ENCODE measurements at places on chromosomes 16 and 17.

- peak; percentile 82 for DNase-seq
Observed at GRCh38 chr17:28643983-28644786, 773 bp downstream of the BLTP2 start.

DNA sequence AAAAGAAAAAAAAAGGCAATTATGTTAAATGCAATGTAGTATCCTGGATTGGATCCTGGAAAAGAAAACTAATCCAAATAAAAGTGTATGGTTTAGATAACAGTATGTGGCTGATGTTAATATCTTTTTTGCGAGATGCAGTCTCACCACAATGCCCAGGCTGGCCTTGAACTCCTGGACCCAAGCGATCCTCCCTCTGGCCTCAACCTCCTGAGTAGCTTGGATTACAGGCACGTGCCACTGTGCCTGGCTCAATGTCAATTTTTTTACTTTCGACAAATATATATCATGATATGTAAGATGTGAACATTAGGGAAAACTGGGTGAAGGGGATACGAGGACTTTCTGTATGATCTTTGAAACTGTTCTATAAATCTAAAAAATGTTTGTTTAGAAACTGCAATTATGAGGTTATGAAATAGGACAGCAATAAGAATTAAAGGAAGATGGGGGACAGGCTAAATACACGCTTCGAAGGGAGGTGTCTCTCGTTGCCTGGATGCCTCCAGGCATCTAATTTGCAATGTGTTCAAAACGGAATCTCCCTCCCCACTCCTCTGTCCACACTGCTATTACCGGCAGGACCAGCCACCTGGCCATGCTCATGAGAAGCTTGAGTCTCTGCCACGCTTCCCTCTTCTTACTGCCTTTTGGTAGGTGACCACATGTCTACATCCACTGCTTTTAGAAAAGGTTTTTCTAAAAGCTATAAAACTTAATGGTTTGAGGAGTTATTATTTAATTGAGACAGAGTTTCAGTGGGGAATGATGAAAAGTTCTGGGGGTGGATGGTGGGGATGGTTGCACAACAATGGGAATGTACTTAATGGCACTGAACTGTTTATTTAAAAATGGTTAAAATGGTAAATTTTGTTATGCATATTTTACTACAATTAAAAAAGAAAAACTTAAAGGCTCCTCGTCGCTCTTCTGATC, 15.2 kb downstream of the UBE2O start:
- DNase-seq, result no peak

- no peak for DNase-seq
Observed at GRCh38 chr17:39099663-39100286, 51.7 kb downstream of the PLXDC1 start.

- DNase-seq, result peak; percentile 24
Observed at GRCh38 chr16:55292491-55292890, 31.5 kb upstream of the IRX6 start.

- no peak for DNase-seq
Observed at GRCh38 chr16:49810831-49811230, 45.1 kb downstream of the ZNF423 start.
